Inflammatory macrophage treated with lipopolysaccharide for 1 hour (primary cell): ENCODE measurements at places on chromosomes 7 and 10.

- DNase-seq = no peak
These were observed 149.2 kb downstream of the GNAT3 start for GRCh38 chr7:80362677-80363076.

- DNase-seq = no peak
These were observed 25.2 kb upstream of the APBB1IP start for GRCh38 chr10:26412932-26413331.

- DNase-seq = no peak
These were observed 967.8 kb upstream of the SORCS1 start for GRCh38 chr10:108132303-108132702.

- no peak for DNase-seq
These were observed 26.9 kb upstream of the BPGM start for GRCh38 chr7:134619627-134620331.

GRCh38 chr10:60856405-60856804, 78.1 kb downstream of the CDK1 start:
- DNase-seq = no peak

GRCh38 chr10:114057855-114058254, 14.2 kb downstream of the ADRB1 start:
- DNase-seq = peak; percentile 67

- DNase-seq = no peak
These were observed 60.6 kb upstream of the UBE3C start for GRCh38 chr7:157077986-157078644.

- no peak for DNase-seq
These were observed 338.8 kb downstream of the NRG3 start for GRCh38 chr10:82213784-82214183.

- no peak for DNase-seq
These were observed 150.4 kb downstream of the TAX1BP1 start for GRCh38 chr7:27890205-27890849.
